Naive B cell (primary cell): ENCODE measurements at places on chromosomes 3 and 15. TPM values are rescaled to one million over a fixed set of nuclear protein-coding genes. Genes with fewer than 3 reads are reported as not detected.

DNA sequence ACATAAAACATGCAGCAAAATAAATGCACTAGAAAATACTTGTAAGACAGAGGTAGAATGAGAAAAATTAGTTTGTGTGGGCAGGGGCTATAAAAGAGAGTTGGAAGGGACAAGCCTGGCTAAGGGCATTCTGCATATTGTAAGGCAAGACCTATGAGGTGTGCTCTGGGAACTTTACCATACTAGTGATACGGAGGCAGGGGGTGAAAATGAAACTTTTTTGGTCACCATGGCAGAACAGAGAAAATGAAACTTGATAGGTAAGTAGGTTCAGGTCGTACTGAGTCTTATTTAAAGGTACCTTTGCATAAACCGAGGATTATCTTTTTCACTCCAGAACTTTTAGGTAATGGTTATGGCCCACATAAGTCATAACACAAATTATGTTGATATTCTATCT lies 74.7 kb upstream of the ACKR4 start:
- H3K27ac ChIP-seq, result no peak overlapping the region
- H3K4me1 ChIP-seq, result no peaks in the 10 kb centered on the region
- H3K4me3 ChIP-seq, result no peak overlapping the region
- H3K36me3 ChIP-seq, result peaks cover 40% of the 10 kb centered on the region

MUC20 gene
- not detected for polyA plus RNA-seq

SAXO2 gene
- 4.1 TPM for polyA plus RNA-seq

DNA sequence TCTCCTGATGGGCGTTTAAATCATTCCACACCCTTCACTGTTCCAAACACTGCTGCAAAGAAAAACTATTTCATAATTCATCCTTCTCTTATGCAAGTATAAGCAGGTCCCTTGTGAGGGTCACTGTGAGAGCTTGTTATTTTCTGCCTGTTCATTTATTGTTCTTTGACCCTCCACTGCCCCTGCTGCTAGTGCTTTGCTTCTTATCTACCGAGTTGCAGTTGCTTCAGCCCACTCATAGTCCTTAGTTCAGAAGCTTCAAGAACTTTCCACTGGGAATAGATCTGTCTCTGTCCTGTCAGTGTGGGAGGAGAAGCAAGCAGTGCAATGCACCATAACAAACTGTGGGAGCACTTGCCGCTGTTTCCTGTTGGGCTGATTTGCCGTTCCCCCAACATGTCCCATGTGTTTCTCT lies 39.8 kb downstream of the RIOX2 start:
- H3K36me3 ChIP-seq, result peaks cover 8% of the 10 kb centered on the region
- DNase-seq, result no peak
- H3K27ac ChIP-seq, result no peak overlapping the region
- no peak overlapping the region for H3K4me3 ChIP-seq
- H3K4me1 ChIP-seq, result no peaks in the 10 kb centered on the region
- H3K27me3 ChIP-seq, result no peaks in the 10 kb centered on the region
